ENCODE measurements at places on chromosomes 6 and 20. TPM values are rescaled to one million over a fixed set of nuclear protein-coding genes. Genes with fewer than 3 reads are reported as not detected.

- DNase-seq = no peak
Measured at GRCh38 chr6:18976091-18976490, 588.9 kb downstream of the RNF144B start.

- no peak for DNase-seq
Measured at GRCh38 chr6:108210556-108210955, 44.7 kb downstream of the NR2E1 start.

GRCh38 chr6:111515259-111515658 lies 32.2 kb upstream of the REV3L start:
- no peak for DNase-seq

DNA sequence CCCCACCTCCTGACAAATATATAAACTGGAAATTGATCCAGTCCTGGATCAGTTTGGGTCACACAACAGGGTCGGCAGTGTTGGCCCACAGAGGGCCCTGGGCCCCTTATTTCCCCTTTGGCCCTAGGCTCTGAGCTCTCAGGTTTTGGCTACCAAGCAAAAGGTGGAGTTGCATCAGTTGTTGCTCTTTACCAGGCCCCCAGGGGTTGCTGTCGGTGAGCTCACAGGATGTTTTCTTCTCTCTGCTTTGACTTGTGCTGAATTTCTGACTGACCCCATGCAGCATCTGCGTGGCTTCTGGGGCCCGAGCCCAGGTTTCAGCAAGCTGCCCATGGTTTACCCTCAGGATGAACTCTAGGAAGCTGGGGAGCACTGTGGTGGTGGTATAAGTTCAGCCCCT lies 44.6 kb downstream of the PPARD start:
- peak; percentile 40 for DNase-seq

DNA sequence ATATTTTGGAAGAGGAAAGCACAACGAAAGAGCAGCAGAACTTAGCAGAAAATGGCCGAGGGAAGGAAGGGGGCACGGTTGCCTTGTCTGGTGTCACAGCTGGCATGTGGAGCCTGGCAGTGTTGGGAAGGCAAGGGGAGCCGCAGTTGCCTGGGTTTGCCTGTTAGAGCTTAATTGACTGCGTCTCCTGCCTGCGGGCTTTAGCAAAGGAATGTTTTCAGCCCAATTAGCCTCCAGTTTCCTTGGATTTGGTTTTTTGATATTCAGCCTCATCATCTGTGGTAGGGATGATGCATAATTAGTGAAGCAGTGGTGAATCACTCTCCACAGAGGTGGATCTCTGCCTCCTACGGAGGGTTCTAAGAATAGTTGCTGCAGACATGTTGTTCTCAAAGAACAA lies 832.6 kb downstream of the QKI start:
- no peak for DNase-seq

DNA sequence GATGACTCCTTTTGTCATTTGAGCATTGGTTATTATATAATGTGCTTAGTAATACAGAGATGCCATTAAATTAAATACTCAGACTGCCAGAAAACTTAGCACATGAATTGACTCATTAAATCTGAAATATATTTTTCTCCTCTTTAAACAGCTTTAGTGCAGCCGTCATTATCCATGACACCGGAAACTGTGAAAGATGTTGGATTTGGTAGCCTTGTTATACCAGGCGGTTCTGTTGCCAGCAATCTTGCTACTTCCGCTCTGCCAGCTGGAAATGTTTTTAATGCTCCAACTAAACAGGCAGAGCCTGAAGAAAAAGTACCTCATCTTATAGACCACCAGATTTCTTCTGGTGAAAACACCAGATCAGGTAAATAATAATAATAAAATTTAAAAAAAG lies 97.6 kb downstream of the SCAF8 start:
- DNase-seq = no peak

- DNase-seq = no peak
Measured at GRCh38 chr6:106512968-106513574, 116.2 kb downstream of the RTN4IP1 start.

DNA sequence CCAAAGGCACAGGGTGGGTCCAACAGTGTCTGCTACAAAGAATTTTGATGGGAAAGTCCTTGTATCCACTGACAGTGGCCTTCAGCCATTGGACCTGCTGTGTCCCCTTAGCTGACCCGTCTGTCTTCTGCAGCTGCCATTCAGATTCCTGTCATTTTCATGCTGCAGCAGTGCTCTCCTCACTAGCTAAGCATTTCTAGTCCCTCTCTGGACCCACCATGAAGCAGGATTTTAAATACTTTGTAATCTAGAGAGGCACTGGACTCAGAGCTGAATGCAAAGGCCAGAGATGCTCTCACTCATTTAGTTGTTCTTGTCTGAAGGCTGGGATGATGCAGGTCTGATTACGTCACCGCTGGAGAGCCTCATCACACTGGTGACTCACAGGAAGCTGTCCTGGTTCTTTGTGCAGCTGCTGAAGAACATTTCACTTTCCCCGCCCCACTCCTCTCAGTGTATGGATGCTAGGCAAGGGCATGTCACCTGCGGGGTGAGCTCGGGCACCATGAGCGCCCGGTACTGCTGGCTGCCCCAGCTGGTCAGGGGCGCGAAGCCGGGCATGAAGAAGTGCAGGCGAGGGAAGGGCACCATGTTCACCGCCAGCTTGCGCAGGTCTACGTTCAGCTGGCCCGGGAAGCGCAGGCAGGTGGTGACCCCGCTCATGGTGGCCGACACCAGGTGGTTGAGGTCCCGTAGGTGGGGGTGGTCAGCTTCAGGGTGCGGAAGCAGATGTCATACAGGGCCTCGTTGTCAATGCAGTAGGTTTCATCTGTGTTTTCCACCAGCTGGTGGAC lies 19.4 kb upstream of the TUBB2A start:
- peak; percentile 67 for DNase-seq

Gene FAXC
- total RNA-seq = 0.39 TPM

DNA sequence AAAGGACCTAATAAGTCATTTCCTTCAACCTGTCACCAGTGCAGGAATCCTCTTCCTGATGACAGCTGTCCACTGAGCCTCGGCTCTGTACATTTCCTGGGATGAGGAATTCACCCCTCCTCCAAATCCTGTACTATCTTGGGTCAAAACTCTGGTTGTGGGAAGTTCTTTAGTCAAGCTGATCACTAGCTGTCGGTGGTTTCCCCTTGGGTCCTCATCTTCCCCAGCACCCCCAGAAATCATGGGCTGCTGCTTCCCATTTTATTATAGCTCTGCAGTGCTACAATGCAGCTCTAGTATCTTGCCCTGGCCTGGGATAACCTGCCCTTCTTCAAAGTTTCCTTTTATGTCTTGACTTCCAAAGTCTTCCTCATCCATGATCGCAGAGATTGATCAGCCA lies 14.6 kb upstream of the ADA start:
- no peak for DNase-seq

DNA sequence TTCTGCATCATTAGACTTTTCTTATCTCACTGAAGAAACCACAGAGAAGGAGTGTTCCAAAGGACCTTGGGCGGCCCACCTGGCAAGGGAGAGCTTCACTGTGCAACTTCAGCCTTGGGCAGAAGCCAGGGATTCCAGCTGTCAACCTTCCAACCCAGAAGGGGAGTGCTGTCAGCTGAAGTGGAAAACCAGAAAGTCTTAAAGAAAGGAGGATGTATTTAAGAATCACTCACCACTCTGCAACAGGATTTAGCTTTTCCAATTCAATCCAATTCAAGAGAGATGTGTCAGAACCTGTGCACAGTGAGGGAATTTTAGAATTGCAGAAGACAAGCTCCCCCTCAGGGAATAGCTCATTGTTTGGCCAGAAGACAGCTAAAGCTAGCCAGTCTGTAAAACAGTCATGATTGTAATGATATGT lies 553.7 kb downstream of the CD83 start:
- DNase-seq = no peak

GRCh38 chr20:55678126-55678525 lies 327.2 kb downstream of the CBLN4 start:
- DNase-seq = no peak

DNA sequence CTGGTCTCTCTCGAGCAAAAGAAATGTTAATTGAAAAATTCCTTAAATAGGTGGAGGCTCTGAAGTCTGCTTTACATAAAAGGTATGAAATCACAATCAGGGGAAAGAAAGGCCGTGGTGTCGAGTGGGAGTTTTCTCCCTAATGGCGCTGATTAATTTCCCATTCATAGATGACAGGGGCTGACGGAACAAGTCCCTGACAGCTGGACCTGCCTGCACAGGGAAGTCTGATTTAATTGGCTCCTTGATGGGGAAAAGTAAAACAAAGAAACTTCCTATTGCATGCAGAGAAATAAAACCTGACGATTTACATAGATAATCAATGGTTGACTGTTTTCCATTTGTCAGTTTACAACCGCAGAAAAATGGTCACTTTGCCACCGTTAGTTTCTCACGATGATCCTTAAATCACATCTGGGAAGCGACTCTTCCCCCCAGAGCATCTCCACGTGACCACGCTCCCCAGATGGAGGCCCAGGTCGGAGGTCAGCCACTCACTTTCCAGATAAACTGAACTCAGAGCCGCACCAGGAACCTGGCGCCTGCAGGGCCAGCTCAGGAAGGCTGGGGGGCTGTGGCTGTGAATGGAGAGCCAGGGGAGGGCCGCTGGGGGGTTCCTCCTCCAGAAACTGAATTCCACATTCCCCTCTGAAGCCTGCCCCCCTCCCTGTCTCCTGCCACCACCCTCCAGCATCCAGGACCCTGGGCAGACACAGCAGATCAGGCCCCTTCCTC lies 55.3 kb downstream of the DLL1 start:
- no peak for DNase-seq

GRCh38 chr20:22688485-22688884 lies 104.1 kb upstream of the FOXA2 start:
- no peak for DNase-seq

DNA sequence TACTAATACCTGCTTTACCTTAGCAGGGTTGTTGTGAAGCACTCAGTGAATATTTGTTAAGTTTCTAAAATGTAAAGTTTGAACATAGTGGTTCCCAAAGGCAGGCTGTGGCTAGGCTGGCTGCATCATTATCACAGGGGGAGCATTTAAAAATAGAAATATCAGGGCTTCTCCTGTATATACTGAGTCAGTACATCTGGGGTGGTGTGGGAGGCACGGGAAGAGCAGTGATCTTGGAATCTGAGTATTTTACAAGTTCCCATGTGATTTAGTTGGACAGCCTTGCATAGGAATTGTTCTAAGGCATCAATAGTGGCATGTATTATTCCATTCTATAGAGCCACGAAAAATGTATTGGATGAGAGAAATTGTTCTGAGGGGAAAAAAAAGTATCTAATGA lies 8.0 kb downstream of the CDC5L start:
- no peak for DNase-seq

DNA sequence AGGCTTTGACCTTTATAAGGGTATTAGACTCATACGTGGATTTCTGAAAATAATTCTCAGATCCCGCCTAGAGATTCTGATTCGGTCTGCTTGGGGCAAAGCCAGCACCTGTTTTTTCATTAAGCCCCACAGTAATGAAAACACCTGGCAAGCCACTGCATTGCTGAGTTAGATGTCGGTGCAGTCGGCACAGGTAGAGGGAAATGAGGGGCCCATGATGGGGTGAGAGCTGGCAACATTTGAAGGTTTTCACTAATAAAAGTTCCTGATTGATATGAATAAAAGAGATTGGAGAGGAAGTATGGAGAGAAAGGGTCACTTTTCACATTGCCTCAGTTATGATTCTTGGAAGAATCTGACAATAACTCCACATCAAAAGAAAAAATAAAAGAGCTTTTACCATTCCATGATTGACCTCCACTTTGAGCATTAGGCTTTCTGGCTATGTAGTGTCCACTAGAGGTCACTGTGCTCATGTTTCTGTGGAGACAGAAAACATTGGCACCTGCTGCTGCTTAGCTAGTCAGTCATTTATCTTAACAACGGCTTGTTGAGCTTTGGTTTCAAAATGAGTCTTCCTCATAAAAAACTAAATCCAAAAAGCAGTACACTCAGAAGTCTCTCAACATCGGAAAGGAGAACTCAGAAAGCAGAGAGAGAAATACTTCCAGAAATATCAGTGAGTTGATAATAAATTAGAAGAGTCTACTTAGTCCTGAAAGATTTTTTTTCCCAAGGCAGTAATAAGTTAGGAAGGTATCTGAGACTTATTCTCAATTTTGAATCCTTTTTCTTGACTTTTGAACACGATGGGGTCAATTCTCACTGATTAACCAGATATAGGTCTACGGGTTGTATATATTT lies 53.3 kb upstream of the KLHL31 start:
- peak; percentile 68 for DNase-seq

Gene OR2B2
- total RNA-seq = not detected

GRCh38 chr6:133892813-133893691 lies 4.1 kb downstream of the TCF21 start:
- no peak for DNase-seq

GRCh38 chr20:15561707-15562404 lies 1011.4 kb downstream of the KIF16B start:
- no peak for DNase-seq

DNA sequence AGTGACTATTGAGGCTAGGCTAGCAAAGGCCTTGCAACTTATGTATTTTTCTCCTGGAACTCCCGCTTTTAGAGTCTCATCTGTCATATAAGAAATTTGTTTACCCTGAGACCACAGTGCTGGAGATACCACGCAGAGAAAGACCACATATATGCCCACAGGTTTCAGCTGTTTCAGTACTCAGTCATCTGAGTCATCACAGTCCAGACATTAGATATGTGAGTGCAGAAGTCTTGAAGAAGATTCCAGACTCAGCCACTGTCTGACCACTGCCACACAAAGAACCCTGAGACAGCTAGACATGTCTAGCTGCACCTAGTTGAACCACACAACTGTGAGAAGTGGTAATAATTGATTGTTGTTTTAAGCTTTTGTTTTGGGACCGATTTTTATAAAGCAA lies 648.3 kb downstream of the EPM2A start:
- no peak for DNase-seq

Gene LPA
- total RNA-seq = not detected

DNA sequence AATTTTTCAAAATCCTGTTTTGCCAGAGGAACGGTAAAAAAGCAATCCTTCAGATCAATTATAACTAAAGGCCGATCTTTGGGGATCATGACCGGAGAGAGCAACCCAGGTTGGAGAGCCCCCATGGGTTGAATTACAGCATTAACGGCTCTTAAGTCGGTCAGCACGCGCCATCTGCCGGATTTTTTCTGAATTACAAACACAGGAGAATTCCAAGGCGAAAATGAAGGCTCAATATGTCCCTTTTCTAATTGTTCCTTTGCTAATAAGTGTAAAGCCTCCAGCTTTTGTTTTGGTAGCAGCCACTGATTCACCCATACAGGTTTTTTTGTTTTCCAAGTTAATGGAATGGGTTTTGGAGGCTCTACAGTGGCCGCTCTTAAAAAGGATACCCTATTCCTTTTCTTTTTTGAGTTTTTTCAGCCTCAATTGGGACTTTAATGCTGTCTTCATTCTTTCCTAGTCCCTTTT lies 16.9 kb upstream of the PTCRA start:
- peak; percentile 74 for DNase-seq

Gene ELOVL4
- 0.13 TPM for total RNA-seq

Gene LTA
- total RNA-seq = not detected

GRCh38 chr6:36127462-36128016 lies 2.8 kb upstream of the MAPK13 start:
- peak; percentile 37 for DNase-seq

Measured in dermis microvascular lymphatic vessel endothelial cell (primary cell).